GM06990 (cell line): ENCODE measurements at places on chromosomes 16 and 17.

DNA sequence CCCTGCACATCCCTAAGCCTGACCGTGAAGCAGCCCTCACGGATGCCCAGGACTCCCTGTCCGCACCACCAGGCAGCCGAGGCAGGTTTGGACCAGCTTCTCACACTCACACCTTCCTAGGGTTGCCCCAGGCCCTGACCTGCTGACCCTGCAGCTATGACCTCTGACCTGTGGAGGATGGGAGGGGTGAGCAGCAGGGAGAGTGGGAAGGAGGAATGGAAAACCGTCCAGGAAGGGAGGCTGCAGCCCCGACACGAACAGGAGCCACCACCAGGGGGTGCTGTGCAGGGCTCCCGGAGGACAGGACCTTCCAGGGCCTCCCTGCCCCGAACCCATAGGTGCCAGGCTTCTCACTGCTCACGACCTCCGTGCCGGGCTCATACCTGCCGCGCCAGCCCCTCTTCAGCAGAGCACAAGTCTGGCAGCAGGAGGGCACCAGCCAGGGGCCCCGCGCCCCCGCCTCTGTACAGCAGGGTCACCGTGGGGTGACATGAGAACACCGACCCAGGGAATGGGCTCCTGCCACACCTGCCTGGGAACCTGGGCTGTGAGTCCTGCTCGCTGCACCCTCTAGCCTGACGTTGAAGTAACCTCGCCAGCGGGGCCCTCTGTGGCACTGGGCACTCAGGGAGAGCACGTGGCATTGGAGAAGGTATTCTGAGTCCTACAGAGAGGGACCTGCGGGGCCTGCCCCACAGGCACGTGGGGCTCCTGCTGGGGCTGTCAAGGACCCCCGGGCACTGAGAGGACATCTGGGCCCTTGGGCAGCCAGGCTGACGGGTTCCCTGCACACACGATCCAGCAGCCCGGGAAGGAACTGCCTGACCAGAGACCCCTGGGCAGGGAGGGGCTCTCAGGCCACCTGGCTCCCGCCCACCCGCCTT, 37.6 kb downstream of the CTU2 start:
- peak; percentile 48 for DNase-seq

- no peak for DNase-seq
These were observed 65.4 kb upstream of the ZFHX3 start for GRCh38 chr16:73113336-73113735.

- no peak for DNase-seq
These were observed 122.7 kb upstream of the ZFHX3 start for GRCh38 chr16:73170612-73171038.

GRCh38 chr16:26505496-26505895, 561.2 kb upstream of the C16orf82 start:
- DNase-seq = no peak

DNA sequence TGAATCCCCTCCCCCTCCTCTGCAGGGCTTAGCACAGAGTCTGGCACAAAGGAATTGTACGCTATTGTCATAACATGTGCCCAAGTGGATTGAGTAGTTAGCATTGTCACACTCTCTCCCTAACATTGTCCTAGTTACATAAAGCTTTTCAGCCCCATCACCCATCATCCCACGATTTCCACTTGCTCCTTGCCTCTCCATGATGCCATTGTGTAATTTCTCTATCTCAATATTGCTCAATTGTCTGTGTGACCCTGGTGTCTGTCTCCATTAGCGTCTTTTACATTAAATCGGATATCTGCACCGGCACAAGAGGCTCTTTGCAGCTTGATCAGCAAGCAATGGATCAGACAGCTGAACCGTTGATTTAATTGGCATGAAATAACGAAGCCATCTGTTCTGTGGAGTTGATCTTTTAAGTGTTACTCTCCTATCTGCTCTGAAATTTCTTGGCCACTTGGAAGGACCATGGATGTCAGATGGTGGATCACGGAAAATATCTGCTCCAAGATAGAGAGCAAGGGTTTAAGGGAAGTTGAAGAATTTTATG, 77.0 kb upstream of the HS3ST4 start:
- DNase-seq = no peak

- DNase-seq = no peak
These were observed 17.6 kb downstream of the NUP93 start for GRCh38 chr16:56747486-56748045.

GRCh38 chr16:50509521-50510341, 38.5 kb upstream of the NKD1 start:
- peak; percentile 17 for DNase-seq

DNA sequence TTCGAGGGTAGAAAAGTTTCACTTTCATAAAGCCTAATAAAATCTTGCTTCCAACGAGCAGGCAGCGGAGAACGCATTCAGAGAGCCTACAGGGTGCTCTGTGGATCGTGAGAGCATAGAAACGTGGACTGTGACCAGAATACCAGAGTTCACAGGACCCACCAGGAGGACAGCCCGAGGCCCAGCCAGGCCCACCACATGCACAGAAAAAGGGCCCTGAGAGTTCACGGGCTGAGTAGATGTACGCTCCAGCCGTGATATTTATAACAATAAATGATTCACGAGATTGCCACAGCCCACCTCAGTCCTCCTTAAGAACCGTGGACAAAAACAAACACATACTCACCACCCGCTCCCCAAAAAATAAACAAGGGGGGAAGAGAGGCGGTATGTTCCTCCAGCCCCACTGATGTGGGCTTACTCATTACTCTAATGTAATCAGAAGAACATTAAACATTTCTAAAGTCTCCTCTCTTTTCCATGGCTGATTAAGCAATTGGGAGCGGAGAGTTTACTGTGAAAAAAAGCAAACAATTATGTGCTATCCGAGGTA, 207.2 kb downstream of the C16orf78 start:
- no peak for DNase-seq

GRCh38 chr16:89344846-89345611, 127.5 kb downstream of the ZNF778 start:
- DNase-seq = no peak

- DNase-seq = no peak
These were observed 102.6 kb downstream of the SDR42E1 start for GRCh38 chr16:81908466-81909262.

- no peak for DNase-seq
These were observed 201.1 kb downstream of the SOX9 start for GRCh38 chr17:72321896-72322295.

GRCh38 chr16:57889960-57890751, 80.8 kb downstream of the CNGB1 start:
- DNase-seq = no peak

GRCh38 chr17:8162997-8163977, 539 bp upstream of the VAMP2 start:
- DNase-seq = peak; percentile 45

GRCh38 chr17:33551911-33552310, 258.8 kb upstream of the ASIC2 start:
- no peak for DNase-seq

GRCh38 chr16:86665319-86665675, 86.9 kb downstream of the FOXL1 start:
- DNase-seq = no peak

- no peak for DNase-seq
These were observed 3.3 kb upstream of the RNF112 start for GRCh38 chr17:19407601-19408345.

- DNase-seq = peak; percentile 35
These were observed 66.9 kb downstream of the RAI1 start for GRCh38 chr17:17748179-17748578.

DNA sequence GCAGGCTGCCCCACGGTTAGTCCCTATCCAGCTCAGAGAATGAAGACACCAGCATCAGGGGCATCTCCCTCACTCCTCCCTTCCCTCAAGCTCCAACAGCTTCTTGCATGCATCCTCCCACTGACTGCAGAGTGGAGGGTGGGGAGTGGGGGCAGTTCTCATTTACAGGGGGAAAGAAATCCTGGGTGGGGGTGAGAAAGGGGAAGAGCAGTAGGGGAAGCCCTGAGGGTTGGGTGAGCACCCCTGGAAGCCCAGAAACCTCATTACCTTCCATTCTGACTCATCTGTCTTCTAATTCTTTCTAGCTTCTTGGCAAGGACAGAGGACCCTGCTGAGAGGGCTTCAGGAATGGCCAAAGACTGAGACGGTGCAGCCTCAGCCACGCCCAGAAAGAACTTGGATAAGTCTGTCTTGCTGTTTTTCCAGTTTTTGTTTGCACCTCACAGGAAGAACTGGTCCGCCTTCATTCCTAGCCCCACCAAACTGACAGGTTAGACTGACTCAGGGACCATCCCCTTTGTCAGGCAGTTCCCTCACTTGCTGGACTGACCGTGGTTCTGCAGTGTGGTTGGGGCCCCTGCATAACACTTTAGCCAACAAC, 52.5 kb upstream of the WSB1 start:
- peak; percentile 67 for DNase-seq

- DNase-seq = no peak
These were observed 45.5 kb upstream of the RBBP6 start for GRCh38 chr16:24493821-24494220.

GRCh38 chr16:3038896-3039295, 2.2 kb upstream of the BICDL2 start:
- no peak for DNase-seq

- DNase-seq = no peak
These were observed 179.7 kb downstream of the RAB11FIP4 start for GRCh38 chr17:31570951-31571892.

GRCh38 chr16:66295761-66296546, 70.5 kb upstream of the CDH5 start:
- no peak for DNase-seq

DNA sequence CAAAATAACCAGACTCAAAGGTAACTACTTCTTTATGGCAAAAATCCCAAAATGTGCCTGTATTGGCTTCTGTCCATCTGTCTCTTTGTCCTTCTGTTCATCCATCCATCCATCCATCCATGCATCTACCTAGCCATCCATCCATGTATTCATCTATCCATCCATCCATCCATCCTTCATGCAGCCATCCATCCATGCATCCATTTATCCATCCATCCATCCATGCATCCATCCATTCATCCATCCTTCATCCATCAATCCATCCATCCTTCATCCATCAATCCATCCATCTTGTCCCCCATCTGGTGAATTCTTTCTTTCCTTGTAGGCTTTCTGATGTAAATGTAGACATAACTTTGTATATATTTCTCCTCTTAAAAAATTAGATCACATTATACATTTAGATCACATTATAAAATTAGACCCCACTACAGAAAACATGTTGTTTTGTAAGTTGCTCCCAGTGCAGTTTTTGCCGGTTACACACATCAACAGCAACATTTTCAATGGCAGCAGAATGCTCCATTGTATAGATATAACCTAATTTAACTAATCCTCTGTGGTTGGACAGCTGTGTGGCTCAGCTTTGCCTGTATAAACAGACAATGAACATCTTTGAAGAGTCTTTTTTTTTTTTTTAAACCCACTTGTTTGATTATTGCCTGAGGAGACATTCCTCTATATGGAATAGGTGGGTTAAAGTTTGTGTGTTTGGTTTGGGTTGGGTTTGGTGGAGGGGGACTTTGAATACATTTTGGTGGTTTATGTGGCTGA, 72.0 kb downstream of the MSI2 start:
- no peak for DNase-seq

DNA sequence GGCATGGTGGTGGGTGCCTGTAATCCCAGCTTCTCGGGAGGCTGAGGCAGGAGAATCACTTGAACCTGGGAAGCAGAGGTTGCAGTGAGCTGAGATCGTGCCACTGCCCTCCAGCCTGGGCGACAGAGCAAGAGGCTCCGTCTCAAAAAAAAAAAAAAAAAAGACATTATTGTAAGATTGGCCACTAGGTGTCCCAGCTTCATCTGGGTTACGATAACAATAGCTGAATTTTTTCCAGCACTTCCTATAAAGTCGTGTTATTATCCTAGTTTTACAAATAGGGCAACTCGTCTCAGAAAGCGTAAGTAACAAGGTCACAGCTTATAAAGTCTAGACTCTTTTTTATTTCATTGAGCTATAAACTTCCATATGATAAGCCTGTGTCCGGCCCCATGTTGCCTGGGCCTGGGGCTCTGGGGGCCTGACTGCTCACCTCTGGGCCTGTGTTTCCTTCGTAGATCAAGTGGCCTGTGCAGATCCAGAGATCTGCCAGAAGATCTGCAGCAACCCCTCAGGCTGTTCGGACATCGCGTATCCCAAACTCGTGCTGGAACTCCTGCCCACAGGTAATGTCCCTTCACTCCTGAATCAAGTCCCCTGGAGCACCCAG, 60.5 kb downstream of the SLC5A11 start:
- no peak for DNase-seq

GRCh38 chr17:73645050-73645871, 1.0 kb upstream of the SDK2 start:
- DNase-seq = no peak

DNA sequence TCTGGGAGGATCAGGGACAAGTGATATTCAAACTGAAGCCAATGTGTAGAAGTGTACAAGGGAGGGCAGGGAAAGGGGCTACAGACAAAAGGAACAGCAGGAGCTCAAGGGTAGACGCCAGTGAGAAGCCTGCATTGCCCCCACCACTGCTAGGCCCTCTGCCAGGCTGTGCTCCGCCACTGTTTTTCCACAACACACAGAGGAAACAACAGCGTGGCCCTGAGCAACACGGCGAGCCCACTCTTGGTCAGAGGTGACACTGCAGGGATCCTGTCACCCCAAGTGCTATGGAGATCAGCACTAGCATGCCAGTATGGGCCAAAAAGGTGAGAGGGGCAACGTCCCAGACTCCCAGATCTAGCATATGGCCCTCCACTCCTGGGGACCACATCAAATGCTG, 23.4 kb downstream of the MYO18A start:
- DNase-seq = no peak
